ENCODE measurements at places on chromosomes 1 and 21.

DNA sequence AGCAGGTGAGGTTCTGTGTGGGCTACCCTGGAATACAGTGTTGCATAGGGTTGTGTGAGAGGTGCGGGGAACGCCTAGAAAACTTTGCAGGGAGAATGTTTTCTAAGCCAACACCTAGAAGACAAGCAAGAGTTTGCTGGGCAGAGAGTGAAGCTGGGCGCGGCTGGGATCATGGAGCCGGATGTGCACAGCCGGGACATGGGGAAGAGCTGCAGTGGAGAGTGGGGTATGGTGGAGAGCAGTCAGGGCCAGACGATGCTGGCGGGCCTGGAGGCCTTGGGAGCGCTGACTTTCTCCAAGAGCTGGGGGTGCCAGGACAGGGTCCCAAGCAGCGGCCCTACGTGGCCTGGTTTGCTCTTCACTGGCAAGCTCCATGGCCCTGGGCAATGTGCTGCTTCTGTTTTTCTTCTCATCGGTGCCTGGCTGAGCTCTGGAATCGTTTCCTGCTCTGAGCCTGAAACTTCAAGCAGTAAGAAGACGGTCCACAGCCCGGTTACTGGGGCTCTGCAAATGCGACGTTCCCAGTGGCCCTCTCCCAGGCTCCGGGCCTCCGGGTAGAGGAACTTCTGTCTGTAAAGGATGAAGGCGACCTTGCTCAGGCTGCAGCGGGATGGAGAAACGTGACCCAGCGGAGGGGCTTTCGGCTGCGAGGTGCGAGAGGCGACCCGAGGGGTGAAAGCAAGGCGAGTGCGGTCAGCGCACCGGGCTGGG is 51.9 kb upstream of the CD34 start:
- peak; percentile 35 for DNase-seq

DNA sequence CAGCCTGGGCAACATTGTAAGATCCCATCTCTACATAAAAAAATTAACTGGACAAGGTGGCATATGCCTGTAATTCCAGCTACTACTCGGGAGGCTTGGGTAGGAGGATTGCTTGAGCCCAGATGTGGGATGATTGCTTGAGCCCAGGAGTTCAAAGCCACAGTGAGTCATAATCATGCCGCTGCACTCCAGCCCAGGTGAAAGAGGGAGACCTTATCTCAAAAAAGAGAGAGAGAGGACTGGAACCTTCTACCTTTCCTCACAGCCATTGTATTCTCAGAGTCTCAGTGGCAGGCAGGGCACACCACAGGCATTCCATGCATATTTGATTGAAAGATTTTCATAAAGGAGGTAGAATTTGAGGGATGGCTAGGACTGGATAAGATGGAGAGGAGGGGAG is 78.4 kb downstream of the KIF14 start:
- DNase-seq: no peak

DNA sequence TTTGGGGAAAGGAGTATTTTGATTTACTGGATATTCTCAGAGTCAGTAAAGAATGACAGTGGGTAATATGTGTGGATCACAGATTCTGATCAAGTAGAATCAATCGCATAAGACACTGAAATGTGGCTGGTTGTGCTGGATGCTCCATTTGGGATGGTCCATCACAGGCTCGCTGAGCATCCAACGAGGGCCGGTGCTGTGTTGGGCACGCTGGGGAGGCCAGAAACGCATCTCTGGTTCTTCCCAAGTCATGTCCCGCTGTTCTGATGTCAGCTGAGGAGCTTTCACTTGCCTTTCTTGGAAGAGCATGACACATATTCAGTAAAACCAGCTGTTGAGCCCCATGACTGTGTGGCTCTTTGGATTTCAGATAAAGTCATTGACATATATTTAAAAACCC is 72.0 kb downstream of the UMODL1 start:
- DNase-seq: no peak

GRCh38 chr1:56223968-56224367 is 355.4 kb downstream of the PLPP3 start:
- DNase-seq: no peak

DNA sequence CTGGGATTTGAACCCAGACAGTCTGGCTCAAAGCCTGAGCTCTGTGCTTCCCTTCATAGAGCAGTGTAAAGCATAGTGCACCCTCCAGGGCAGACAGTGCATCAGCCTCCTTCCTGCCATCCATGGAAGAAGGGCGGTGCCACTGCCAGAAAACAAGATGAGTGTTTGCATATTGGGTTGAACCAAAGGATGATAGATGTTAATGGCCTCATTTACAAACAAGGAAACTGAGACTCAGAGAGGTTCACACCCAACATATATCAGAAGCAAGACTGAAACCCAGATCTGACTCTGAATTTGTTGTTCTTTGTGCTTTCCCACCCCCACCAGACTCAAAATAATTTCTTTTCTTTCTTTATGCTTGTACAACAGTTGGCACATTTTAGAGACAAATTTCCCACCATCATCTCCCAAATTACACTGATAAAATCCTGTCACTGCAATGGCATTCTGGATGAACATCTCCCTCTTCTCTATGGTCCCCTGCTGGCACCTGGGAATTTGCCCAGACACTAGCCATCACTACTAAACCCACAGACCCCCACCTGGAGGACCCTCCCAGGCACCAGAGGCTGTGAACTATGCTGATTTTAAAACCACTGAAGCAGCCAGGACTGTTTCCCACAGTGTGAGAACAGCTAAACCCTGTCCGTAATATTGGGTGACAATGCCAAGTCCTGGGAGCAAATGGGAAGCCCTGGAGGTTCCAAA is 45.4 kb upstream of the MPZL1 start:
- DNase-seq: no peak

GRCh38 chr1:100611086-100611485 is 73.1 kb downstream of the GPR88 start:
- DNase-seq: no peak

- DNase-seq: peak; percentile 43
Measured at GRCh38 chr1:12383786-12384185, 154.0 kb downstream of the VPS13D start.

DNA sequence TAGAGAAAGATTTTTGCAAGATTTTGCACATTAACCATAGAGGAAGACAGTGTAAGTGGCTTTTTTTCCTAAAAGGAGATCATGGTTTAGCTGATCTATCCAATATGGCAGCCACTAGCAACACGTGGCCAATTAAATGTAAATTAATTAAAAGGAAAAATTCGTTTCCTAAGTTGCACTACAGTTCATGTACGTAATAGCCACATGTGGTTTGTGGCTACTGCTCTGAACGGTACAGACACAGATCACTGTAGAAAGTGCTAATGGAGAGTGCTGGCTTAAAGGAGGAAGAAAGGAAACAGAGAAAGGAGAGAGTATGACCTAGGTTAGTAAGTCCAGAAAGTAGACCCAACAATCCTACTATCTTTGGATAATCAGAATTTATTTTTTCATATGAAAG is 170.8 kb downstream of the SIPA1L2 start:
- no peak for DNase-seq

- DNase-seq: no peak
Measured at GRCh38 chr1:208357644-208358507, 113.7 kb upstream of the PLXNA2 start.

- DNase-seq: no peak
Measured at GRCh38 chr1:62428351-62428750, 8.5 kb upstream of the USP1 start.

- no peak for DNase-seq
Measured at GRCh38 chr21:42092771-42093170, 21.7 kb downstream of the UMODL1 start.

DNA sequence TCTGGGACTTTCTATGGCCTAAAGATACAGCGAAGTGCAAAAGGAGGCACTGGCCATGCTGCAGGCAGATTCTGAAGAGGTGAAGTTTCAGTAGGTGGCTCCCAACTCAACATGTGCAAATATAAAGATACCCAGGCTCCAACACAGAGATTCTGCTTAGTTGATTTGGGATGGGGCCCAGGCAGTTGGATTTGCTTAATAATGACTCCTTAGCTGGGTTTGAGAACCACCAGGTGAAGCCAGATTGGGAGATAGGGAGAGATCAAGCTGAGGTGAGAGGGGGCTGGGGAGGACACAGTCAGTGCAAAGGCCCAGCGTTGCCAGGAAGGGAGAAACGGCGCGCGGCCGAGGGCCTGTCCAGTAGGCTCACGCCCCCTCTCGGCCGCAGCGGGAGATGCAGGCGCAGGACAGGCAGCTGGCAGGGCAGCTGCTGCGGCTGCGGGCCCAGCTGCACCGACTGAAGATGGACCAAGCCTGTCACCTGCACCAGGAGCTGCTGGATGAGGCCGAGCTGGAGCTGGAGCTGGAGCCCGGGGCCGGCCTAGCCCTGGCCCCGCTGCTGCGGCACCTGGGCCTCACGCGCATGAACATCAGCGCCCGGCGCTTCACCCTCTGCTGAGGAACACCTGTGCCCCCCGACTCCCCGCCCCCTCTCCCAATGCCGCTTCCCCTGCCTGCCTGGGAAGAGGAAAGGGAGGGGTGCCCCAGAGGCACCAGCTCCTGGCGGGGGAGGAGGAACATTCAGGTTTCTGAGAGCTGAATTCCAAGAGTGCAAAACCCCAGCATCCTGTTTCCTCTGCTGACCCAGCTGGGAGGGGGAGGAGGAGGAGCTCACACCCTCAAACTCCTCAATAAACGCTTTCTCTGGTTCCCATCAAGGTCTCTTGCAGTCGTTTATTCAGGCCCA is 1.2 kb downstream of the FAM167B start:
- peak; percentile 51 for DNase-seq

GRCh38 chr21:33026878-33027400 is 1.2 kb downstream of the OLIG2 start:
- no peak for DNase-seq

DNA sequence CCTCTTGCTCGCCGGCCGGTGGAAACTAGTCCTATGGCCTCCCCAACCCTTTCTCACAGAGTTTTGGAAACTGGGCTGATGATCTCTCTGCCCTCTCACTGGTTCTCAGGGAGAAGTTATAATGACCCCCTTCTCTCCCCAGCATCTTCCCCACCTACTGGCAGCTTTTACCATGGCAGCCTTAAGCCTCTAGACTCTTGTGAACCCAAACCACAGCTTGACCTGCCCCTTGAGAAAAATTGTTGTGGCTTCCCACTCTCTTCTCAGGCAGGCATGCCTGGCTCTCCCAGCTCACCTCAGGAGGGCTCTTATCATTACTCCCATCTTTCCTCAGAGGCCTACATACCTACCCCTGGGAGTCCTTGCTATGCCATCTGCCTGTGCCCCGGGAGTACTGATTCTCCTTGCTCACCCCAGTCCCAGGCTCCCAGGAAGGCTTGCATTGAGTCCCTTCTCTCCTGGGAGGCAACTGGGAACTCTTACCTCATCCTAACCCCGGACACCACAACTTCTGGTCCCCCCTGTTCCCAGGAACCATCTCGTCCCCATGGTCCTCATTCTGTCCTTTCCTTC is 1.6 kb downstream of the NSUN4 start:
- DNase-seq: peak; percentile 44

GRCh38 chr1:223231011-223231572 is 88.0 kb upstream of the TLR5 start:
- no peak for DNase-seq

DNA sequence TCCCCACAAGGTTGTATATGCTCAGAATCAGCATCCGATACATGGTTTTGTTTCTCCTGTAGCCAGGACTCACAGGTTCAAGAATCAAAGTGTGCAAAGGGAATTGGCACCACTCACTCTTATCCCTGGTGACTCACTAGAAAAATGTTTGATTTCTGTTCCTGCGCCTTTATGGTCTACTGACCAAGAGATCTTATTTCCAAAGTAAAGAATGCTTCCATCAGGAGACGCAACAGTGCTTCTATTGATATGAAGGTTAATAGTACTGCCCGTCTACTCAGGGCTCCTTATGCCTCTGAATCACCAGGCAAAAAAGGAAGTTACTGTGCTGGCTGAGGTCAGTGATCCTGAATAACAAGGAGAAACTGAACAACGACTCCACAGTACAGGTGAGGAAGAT is 1392.0 kb upstream of the PRMT6 start:
- no peak for DNase-seq

GRCh38 chr1:214317734-214318133 is 36.8 kb downstream of the SMYD2 start:
- peak; percentile 19 for DNase-seq

GRCh38 chr1:84869720-84870119 is 23.3 kb downstream of the LPAR3 start:
- DNase-seq: peak; percentile 53

- no peak for DNase-seq
Measured at GRCh38 chr1:20601129-20601825, 12.4 kb downstream of the CDA start.

- DNase-seq: peak; percentile 98
Measured at GRCh38 chr21:16117851-16118590, 388.2 kb downstream of the USP25 start.

DNA sequence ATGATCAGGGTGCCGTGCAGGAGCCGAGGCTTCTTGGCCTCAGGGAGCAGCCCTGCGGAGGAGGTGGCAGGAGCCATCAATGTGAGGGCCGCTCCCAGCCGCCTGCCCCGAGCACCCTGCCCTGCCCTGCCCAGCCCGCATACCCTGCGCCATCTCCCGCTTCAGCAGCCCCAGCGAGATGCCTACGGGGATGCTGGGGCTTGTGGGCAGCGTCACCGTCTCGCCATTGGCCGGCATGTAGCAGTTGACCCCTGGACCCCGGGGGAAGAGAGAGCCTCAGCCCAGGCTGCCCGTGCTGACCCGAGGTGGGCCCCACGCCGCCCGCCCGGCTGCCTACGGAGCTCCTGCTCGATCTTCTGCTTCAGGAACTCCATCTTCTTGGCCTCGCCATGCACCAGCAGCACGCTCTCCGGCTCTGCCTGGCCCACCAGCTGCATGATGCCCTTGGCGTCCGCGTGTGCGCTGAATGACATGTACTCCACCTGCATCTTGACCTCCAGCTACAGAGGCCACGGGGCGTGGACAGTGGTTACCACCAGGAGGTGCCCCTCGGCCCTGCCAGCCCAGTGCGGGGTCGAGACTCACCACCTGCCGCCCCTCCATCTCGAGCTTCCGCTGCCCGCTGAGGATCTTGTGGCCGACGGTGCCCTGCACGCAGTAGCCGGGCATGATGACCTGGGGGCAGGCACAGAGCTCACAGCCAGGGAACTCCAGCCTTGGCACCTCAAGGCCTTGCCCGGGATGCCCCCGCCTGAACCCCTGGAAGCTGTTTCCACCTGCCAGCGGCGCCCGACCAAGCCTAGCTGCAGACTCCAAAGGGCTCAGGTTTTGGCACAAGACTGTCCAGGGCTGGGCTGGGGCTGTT is 4.3 kb downstream of the PUSL1 start:
- no peak for DNase-seq

DNA sequence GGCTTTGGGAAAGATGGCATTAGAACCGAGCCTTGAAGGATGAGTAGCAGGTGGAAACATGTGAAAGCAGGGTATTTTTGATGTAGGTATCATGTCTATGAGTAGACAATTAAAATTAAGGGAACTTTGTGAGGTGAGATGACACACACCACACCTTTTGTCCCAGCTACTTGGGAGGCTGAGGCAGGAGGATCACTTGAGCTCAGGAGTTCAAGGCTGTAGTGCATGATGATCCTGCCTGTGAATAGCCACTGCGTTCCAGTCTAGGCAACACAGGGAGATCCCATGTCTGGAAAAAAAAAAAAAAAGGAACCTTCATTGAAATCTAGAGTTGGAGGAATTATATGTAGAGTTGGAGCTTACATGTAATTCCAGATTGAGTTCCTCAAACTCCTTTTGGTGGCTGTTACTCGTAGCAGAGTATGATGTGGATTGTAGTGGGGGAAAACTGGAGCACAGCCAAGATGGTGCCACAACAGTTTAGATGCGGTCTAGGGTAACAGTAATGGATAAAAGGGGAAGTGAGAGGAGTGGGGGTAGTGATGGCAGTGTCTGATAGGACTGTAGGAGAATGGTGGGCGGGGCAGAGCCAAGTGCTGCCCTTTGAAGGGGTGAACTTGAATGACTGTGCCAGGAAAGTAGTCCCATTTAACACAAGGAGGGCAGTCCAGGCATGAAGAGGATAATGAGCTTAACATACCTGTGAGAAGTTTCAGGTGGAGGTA is 17.4 kb downstream of the AK4 start:
- no peak for DNase-seq

- DNase-seq: peak; percentile 55
Measured at GRCh38 chr21:35503671-35504070, 454.6 kb upstream of the RUNX1 start.
